Left renal pelvis (tissue), 4 donors: ENCODE measurements at places on chromosomes 16 and 17. TPM values are rescaled to one million over a fixed set of nuclear protein-coding genes. Genes with fewer than 3 reads are reported as not detected.

CA5A gene
- polyA plus RNA-seq = 0.23 TPM

PLEKHG4 gene
- 14.8 TPM for polyA plus RNA-seq

KRT9 gene
- polyA plus RNA-seq = not detected

PTGES3L gene
- 2.2 TPM for polyA plus RNA-seq

SLFN11 gene
- 13.7 TPM for polyA plus RNA-seq

KRT24 gene
- polyA plus RNA-seq = not detected

BRICD5 gene
- 4.6 TPM for polyA plus RNA-seq

DNA sequence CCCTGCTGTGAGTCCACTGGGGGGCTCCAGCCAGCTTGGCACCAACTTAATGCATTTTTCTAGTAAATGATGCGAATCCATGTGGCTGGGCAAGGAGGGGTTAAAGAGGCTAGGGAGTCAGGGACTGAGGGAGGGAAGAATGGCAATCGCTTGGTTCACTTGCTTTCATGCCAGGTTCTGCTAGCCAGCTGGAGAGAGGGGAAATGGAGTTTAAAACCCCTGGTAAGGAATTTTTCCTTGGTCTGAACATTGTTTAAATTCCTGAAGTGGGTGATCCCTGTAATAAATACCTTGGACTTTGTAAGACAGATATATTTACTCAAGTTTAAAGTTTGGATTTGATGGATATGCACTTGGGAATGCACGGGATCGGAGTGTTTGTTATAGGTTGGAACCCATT lies 22.8 kb downstream of the ANKFN1 start:
- DNase-seq = no peak

GRCh38 chr17:81404558-81405165 lies 9.4 kb downstream of the BAHCC1 start:
- no peak for DNase-seq

DNA sequence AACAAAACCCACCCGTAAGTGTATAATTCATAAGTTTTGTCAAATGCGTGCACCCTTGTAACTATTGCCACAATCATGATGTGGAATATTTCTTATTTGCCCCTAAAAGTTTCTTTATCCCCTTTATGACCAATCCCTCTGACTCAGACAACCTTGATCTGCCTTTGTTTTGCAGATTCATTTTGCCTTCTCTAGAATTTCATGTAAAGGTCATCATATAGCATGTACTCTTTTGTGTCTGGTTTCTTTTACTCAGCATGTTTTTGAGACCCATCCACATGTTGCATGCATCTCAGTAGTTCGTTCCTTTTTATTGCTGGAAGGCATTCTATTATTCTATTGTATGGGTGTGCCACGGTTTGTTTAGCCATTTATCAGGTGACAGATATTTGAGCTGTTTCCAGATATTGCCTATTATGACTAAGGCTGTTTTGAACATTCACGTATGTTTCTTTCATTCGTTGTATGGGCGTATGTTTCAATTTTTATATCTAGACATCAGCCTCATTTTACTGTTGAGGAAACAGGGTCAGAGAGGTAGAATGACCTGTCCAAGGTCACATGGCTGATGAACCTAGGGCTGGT lies 192.4 kb downstream of the RAB11FIP4 start:
- DNase-seq = no peak

DNA sequence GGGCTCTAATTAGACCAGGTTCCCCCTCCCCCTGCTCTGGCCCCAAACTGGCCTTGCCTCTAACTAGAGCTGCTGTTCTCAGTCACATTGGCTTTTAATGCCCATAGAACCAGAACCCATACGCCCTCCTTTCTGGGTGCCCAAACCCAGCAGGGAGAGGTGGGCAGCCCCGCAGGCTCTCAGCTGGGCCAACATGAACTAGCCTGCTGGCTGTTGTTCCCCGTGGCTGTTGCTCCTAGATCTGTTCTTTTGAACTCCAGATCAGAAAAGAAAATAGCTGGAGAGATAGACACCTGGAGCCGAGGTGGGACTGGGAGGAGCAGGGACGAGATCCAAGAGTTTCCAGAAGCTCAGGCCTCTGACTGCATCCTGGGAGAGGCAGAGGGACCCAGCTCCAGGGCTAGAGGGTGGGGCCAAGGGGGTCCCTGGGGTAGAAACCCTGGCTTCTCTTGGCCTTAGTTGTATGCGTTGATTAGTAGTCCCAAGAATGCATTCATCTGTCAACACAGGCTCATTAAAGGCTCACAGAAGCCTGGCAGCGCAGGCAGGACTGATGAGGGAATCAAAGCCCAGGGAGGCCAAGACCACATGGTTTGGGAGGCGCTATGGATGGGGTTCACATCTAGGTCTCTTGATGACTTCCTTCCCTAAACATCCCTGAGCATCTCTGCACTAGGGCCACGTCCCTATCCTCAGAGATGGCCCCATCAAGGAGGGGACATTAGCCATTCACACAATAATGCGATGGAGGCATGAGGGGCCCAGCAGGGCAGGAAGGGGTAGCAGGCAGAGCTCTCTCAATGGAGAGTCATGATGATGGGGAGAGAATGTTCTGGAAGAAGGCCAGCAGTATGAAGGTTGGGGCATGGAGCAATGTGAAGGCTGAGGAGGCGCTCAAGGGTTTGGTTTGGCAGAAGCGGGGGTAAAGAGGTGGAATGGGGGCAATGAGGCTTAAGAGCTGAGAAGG lies 1.3 kb upstream of the CPSF4L start:
- DNase-seq = no peak

DNA sequence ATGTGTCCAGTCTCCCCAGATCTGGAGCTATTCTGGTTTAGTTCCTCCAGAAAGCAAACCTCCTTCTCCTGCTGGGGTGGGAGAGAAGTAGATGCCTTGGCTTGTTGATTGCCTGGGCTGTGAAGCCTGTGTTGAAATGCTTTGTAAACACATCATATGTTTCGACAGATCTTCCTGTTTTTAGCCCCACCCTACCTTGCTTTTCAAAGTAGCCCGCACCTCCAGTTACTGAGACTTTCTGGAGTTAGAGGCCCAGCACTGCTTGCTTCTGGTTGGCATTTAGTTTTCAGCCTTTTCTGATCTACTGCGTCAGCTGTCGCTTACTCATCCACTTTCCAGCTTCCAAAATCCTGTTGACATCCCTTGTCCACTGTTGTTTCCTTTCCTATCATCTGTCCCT lies 17.9 kb upstream of the NDEL1 start:
- no peak for DNase-seq

- no peak for DNase-seq
Measured at GRCh38 chr16:89721546-89722391, 432 bp downstream of the ZNF276 start.

- no peak for DNase-seq
Measured at GRCh38 chr16:12544477-12545296, 259.0 kb downstream of the CPPED1 start.

- no peak for DNase-seq
Measured at GRCh38 chr16:66581246-66581952, 2.1 kb downstream of the CMTM2 start.

- DNase-seq = no peak
Measured at GRCh38 chr17:20214794-20215193, 205.6 kb downstream of the SPECC1 start.

DNA sequence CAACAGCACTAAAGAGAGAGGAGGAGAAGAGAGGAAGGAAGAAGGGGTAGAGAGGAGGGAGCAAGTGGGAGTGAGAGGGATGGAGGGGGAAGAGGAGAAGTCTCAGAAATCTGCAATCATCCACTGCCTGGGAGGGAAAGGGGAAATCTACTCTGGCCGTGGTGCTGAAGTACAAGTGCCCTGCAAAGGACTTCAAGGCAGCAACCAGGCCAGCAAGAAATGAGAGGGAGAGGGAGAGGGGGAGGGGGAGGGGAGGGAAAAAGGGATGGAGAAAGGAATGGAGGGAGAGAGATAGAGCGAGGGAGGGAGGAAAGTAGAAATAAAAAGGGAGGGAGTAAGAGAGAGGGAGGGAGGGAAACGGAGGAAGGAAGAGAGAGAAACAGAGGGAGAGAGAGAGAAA lies 130.8 kb upstream of the EEF2KMT start:
- DNase-seq = no peak

DNA sequence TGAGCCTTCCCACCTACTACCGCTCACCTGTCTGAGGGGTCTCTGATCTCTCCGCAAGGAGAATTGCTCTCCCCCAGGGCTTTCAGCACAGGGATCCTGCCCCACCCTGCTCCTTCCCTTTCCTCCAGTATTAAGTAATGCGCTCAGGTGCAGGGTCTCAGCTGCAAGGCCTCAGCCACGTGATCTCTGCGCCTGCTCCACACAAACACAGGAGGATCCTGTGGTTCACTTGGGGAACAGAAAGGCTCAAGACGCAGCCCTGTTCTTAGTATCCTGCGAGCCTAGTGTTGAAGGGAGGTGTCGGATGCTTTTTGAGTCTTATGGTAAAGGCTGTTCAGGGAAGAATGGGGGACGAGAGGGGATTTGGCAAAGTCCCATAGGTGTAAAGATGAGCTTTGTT lies 41.6 kb upstream of the GCSH start:
- no peak for DNase-seq

DNA sequence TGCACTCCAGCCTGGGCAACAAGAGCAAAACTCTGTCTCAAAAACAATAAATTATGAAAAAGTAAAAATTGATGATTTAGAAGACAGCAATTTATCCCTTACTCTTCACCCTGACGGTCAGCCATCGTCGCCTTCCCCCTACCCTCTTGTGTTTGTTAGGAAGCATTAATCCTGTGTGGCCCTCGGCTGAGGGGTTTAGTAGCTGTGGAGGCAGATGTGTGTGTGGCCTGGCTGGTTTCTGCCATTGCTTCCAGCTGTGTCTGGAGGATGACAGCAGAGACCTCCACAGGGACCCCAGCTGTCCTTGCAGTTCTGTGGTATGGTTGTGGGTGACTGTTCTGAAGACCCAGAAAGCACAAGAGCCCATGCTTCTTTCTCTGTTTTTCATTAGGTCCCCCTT lies 25.9 kb downstream of the DBNDD1 start:
- no peak for DNase-seq

DNA sequence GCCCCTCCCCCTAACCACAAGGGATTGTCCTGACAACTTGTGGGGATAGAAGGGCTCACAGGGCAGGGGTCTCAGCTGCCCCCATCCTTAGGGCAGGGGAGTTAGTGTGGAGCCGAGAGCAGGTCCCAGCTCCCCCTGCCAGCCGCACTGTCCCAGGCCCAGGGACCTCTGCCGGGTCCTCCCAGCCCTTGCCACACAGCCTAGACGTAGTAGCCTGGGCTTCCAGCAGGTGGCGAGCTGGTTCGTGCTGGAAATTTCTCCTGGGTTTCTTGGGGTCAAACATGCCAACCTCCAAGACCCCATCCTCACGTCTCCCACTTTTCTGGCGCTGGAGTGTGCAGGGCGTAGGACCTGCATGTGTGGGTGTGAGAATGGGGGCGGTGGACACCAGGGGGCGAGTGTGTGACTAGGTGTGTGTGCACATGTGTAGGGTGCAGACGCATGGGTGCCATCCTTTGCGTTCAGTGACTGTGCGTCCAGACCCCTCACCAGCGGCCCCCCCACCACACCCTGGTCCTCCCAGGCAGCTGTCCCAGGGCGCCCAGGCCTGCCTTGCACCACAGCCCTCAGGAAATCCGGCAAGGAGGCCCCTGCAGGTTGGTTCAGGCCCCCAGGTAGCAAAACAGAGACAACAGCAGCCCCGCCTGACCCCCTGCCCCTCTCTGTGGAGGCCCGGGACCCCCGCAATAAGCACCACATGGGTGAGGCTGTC lies 29.5 kb downstream of the SBK1 start:
- DNase-seq = no peak

DNA sequence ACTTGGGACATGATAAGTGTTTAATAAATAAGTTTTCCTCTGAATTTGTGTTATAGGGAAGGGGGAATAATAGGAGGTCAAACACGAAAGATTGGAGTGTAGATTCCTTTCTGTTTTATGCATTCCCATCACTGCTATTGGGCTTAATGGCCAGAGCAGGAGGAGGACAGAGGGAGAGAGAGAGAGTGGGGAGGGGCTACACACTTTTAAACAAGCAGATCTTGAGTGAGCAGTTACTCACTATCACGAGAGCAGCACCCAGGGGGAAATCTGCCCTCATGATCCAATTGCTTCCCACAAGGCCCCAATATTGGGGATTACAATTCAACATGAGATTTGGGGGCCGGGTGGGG lies 505.0 kb downstream of the GRIN2A start:
- no peak for DNase-seq

- DNase-seq = no peak
Measured at GRCh38 chr17:6048486-6048885, 21.7 kb upstream of the WSCD1 start.

DNA sequence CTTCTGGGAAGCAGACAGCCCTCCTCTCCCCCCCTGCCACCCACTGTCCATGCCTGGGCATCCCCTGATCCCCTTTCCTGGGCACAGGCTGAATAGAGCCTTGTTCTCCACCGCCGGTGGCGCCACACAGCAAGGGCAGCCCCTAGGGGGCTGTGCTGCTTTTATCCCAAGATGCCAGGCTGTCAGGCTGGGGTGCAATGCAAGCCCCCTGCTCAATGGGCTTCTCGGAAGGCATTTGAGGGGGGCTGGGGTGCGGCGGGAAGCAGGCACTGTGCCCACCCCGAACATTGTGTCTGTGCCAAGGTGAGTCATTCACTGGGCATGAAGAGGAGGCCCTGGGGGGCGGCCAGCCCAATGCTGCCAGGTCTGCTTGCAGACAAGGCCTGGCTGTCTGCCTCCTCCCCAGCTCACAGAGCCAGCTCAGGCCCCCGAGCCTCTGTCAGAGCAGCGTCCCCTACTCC lies 1.5 kb upstream of the GFAP start:
- no peak for DNase-seq

DNA sequence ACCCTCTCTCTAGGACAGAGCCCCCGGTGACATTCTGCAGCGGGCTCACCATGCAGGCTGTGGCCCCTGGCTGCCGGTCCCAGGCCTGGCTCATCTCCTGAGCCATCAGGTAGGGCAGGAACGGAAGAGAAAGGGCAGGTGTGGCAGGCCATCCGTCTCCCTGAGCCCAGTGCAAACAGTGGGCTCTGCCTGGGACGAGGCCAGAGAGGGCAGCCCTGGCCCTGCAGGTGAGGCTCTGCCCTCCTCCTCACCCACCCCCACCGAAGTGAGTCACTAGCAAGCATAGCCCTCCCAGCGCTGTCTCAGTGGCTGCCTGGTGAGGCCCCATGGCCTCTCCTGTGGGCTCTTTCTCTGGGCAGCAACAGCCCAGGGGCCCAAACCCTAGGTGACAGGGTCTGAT lies 14.5 kb downstream of the OTOP3 start:
- DNase-seq = no peak
